CD4-positive, alpha-beta T cell treated with Interleukin-17A for 4 hours (primary cell): ENCODE measurements at places on chromosomes 5 and 9.

- DNase-seq, result no peak
These were observed 28.7 kb upstream of the MEGF9 start for GRCh38 chr9:120742951-120743416.

DNA sequence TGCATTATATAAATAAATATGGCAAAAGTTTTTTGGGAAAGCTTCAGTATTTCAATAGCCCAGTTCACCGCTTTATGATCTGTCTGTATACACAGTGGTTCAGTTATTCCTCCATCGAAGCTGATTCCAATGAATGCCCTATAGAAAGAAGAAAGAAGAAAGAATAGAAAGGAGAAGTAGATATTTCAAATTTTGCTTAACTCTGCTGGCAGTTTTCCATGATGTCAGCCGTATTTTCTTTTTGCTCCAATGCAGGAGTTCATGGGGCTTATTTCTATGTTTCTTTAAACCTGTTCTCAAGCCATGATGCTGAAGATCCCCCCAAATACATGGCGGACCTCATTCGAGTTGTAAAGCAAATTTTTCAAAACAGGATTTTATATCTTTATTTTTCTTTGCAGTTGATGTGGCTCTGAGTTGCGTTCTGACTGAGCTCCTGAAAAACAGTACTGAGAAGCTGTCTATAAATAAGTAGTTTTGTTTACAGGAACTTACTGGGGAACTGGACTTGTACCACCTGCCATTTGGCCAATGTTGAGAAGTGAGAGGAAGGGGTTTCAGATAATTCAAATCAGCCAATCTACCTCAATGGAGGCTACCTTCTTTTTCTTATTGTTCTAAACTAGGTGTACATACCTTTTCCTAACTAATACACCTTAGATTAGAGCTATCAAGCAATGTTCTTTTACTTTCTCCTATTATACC, 418.5 kb upstream of the MEF2C start:
- DNase-seq, result no peak

DNA sequence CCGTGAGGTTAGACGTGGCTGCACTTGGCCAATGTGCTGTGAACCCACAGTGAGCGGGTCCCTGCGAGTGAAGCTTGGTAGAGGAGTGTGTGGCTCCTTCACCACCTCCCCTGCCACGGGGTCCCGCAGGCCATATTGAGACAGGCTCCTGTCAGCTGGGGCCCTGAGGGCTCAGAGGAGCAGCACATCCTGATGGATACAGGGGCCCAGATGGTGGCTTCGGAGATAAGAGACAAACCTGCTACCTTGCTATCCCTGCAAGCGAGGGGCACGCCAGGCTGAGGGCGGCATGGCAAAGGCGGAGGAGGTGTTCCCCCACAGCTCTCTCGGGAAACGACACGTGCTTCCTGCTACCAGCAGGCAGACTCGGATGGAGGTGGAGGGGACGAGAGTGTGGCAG, 33.1 kb downstream of the SLC6A3 start:
- no peak for DNase-seq

- DNase-seq, result no peak
These were observed 73.1 kb downstream of the FEM1C start for GRCh38 chr5:115471345-115472063.

- DNase-seq, result no peak
These were observed 378.9 kb downstream of the EFNA5 start for GRCh38 chr5:107291866-107292265.

GRCh38 chr5:153755913-153756500, 265.5 kb downstream of the GRIA1 start:
- DNase-seq, result no peak
